Muscle of leg (tissue), 16 donors: ENCODE measurements at places on chromosomes 6 and 20. TPM values are rescaled to one million over a fixed set of nuclear protein-coding genes. Genes with fewer than 3 reads are reported as not detected.

DNA sequence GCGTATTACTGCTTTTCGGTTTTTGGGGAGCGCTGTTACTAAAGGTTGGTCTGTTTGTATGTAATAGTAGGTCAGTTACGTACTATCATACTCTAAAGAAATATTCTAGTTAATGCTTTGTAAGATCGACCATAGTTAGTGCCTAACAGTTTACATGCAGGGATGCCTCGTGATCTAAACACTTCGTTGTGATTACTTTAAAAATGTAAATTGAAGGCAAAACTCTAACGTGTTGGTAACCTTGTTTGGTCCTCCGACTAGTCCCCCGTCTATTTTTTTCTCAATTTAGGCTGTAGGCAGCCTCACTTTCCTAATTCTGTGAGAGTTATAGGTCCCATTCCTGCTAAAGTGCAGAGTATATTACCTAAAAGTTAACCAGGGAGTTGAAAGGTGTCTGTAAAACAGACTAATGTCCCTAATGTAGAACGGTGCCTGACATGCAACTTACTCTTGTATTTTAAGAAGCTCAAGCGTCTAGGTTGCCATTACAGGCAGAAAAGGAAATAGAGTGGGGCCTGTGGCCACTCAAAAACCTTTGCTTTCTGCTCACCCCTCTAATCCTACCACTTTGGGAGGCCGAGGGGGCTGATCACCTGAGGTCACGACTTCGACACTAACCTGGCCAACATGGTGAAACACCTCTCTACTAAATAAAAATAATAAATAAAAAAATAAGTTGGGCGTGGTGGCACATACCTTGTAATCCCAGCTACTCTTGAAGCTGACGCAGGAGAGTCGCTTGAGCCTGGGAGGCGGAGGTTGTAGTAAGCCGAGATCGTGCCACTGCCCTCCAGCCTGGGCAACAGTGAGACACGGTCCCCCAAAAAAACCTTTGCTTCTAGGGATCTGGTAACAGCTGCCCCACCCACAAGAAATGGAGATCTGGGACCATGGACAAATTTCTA lies 37.8 kb downstream of the HFE start:
- H3K4me1 ChIP-seq, result peaks cover 4% of the 10 kb centered on the region
- H3K27me3 ChIP-seq, result no peaks in the 10 kb centered on the region
- H3K27ac ChIP-seq, result peak overlapping the region; percentile 99
- peak; percentile 53 for DNase-seq
- peak overlapping the region; percentile 74 for H3K4me3 ChIP-seq

- peak; percentile 88 for DNase-seq
- H3K4me3 ChIP-seq, result no peak overlapping the region
- H3K27me3 ChIP-seq, result no peaks in the 10 kb centered on the region
- peaks cover 11% of the 10 kb centered on the region for H3K4me1 ChIP-seq
Measured at GRCh38 chr6:163814494-163815364, 400.2 kb downstream of the QKI start.

DNA sequence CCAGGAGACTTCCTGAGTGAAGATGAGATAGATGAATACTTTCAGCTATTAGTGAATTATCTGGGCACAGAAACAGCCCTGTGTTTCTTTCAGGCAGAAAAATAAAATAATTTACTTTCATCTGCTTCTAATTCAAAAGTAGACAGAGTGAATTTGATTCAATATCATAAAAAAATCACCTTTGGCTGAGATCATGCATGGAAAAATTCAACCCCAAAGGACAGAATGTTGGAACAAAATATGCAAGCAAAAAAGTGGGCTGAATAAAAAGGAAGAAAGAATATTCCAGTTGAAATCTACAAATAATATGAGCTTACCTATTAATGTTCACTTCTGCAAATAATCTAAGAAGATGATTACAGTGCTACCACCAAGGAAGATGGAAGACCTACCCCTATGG lies 546.9 kb downstream of the TFAP2B start:
- DNase-seq, result peak; percentile 63
- H3K36me3 ChIP-seq, result no peaks in the 10 kb centered on the region
- H3K27ac ChIP-seq, result no peak overlapping the region
- no peak overlapping the region for H3K4me3 ChIP-seq

DNA sequence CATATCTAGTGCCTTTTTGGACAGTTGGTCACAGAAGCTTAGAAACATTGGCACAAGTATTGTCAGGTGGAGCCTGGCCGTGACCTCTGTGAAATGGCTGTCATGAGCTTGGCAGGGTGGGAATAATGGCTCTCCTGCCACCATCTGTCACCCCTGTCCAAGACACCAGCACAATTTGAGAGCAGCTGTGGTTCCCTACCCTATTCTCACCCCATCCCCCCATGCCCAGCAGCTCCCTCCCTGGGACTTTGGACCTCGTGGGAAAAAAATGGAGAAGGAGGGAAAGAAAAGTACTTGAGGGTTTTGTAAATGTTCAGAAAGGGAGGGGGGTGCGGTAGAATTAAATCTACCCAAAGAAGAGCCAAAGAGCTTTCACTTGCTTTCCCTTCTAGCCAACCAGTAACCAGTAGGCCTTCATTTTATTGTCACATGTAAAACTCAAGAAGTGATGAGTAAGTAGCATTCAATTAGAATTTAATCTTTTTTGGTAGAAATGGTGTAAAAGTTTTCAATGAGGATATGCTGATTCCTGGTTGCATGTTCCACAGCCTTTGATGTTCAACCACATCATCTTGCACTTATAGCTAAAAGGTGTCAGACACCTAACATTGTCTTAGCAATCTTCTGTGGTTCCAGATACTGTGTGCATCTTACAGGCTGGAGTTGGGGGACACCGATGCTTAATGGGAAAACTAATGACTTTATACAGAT lies 263.5 kb upstream of the TAB2 start:
- no peak for DNase-seq
- no peak overlapping the region for H3K27ac ChIP-seq
- H3K4me1 ChIP-seq, result no peaks in the 10 kb centered on the region
- H3K27me3 ChIP-seq, result no peaks in the 10 kb centered on the region

DNA sequence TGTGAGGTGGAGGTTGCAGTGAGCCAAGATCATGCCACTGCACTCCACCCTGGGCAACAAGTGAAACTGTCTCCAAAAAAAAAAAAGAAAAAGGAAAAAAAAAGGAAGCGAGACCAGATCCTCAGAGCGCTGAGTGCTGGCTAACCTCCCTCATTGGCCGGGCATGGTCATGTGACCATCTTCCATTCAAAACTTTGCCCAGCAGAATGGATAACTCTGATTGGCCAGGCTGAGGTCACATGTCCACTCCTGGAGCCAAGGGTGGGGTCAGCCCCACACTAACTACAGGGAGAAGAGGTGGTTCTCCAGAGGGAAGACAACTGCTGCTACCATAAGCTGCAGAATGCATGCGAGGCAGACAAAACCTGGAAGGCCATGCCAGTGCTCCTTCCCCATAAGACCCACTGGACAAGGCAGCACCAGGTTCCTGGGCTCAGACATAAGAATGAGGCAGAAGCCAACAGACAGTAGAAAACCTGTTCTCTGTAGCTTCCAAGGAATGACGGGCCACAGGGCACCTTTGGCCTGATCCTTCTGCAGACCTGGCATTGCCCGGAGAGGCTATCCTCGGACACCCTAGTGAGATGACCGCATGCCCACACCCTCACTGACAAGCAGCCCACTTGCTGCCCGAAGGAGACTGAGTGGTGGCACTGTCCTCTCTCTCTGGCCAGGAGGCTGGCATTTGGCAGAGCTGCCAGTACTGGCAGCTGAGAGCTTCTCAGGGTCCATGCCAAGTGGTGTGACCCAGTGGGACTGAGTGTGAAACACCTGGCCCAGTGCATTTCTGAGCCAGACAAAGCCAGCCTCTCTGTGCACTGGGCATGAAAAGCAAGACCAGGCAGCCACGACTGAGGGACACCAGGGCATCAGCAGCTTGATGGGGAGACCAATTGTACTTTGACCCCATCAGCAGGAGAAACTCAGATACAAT lies 311.9 kb upstream of the SULF2 start:
- H3K4me3 ChIP-seq, result no peak overlapping the region
- no peak overlapping the region for H3K27ac ChIP-seq
- peaks cover 5% of the 10 kb centered on the region for H3K4me1 ChIP-seq
- no peak for DNase-seq

DNA sequence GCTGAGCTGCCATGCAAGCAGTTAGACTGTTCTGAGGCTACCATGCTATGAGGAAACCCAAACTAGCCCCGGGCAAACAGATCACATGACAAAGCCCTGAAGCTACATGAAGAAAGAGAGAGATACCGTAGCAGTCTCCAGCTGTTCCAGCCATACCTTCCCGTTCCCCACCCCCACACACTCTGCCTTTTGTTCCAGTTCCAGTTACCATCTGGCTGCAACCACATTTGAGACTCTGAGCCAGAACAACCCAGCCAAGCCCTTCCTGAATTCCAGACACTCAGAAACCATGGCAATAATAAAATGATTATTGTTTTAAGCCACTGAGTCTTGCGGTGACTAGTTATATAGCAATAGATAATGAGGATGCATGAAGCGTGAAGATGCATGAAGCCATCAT lies 28.3 kb downstream of the RIN2 start:
- peak; percentile 58 for DNase-seq
- no peaks in the 10 kb centered on the region for H3K36me3 ChIP-seq

GRCh38 chr20:375265-375889 lies 5.2 kb upstream of the TRIB3 start:
- H3K27ac ChIP-seq, result no peak overlapping the region
- peaks cover 14% of the 10 kb centered on the region for H3K4me1 ChIP-seq
- H3K36me3 ChIP-seq, result no peaks in the 10 kb centered on the region
- H3K4me3 ChIP-seq, result no peak overlapping the region
- peaks cover 12% of the 10 kb centered on the region for H3K27me3 ChIP-seq

- H3K4me3 ChIP-seq, result no peak overlapping the region
- peak; percentile 8 for DNase-seq
- H3K36me3 ChIP-seq, result no peaks in the 10 kb centered on the region
- H3K27ac ChIP-seq, result no peak overlapping the region
- no peaks in the 10 kb centered on the region for H3K4me1 ChIP-seq
- no peaks in the 10 kb centered on the region for H3K27me3 ChIP-seq
Measured at GRCh38 chr6:99241905-99242534, 107.5 kb downstream of the FAXC start.

DNA sequence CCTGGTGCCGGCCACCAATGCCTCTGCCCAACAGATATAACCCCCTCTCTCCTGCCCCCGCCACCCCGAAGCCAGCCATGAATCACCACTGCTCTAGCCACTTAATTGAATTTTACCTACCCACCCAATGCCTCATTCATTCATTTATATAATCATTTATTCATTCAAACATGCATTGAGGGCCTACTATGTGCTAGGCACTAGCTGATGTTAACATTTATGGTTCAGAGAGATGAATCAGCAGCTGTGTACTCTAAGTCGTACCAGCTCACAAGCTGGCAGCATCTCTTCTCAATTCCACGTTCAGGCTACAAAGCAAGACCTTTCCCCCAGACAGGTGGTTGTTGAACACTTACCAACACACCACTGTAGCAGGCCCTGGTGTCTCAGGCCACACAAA lies 12.9 kb upstream of the MDGA1 start:
- H3K27ac ChIP-seq, result no peak overlapping the region
- peaks cover 8% of the 10 kb centered on the region for H3K4me1 ChIP-seq
- H3K36me3 ChIP-seq, result no peaks in the 10 kb centered on the region

- DNase-seq, result no peak
- no peak overlapping the region for H3K27ac ChIP-seq
- no peaks in the 10 kb centered on the region for H3K27me3 ChIP-seq
- H3K4me3 ChIP-seq, result no peak overlapping the region
Measured at GRCh38 chr6:150887978-150888563, 22.6 kb downstream of the MTHFD1L start.

DNA sequence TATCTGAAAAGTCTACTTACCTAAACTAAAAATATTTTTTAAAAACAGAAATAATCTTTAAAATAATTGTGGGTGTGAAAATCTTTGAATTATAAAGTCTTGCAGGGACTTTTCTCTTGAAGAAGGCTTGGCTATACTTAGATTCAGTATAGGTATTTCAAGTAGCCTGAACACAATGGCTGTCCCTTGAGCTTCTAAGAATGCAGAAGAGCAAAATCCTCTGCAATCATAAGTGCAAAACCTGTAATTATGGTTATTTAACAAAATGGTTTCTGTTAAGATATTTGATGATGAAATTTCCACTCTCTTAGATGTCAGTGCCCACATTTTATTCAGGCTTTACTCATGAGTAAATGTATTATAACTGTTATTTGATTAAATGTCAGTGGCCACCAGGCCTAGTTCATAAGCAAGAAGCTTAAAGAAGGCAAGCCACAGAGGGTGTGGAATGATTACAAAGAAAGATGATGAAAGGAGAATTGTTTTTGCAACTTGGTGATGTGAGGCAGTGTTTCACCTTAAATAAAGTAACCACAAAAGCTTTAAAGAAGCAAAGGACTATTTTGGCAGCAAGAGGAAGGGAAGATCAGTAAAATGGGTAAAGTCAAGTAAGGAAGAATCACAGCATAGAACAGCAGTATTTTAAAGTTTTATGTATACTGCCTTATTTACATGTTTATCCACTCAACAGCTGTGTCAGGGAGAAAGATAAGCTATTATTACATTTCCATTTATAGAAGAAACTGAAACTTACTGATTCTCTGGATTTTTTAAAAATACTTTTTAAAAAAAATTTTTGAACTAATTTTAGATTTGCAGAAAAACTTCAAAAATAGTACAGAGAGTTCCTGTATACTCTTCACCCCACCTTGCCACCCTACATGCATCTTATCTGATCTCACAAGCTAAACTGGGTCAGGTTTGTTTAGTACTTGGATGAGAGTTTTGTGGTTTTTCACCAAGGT lies 351.2 kb upstream of the RUNX2 start:
- no peaks in the 10 kb centered on the region for H3K36me3 ChIP-seq
- no peak for DNase-seq
- H3K27me3 ChIP-seq, result no peaks in the 10 kb centered on the region
- H3K4me1 ChIP-seq, result no peaks in the 10 kb centered on the region
- no peak overlapping the region for H3K4me3 ChIP-seq
- H3K27ac ChIP-seq, result no peak overlapping the region

DNA sequence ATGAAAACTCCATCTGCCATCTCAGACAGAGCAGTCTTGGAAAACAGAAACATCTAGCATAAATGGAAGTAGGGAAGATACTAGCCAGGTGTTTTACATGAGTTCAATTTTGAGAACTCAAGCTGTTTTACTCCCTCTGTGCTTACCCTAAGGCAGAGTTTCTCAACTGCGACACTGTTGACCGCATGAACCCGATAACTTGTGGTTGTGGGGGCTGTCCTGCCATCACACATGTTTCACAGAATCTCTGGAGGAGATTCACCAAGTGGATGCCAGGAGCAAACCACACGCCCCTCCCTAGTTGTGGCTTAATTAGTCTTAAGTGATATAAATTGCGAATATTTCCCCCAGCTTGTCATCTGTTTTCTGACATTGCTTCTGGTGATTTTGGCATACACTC lies 2.3 kb upstream of the SERPINB6 start:
- H3K4me3 ChIP-seq, result no peak overlapping the region
- peaks cover 15% of the 10 kb centered on the region for H3K4me1 ChIP-seq
- H3K36me3 ChIP-seq, result no peaks in the 10 kb centered on the region
- H3K27me3 ChIP-seq, result no peaks in the 10 kb centered on the region
- no peak overlapping the region for H3K27ac ChIP-seq

Gene NTSR1
- polyA plus RNA-seq, result 0.19 TPM

Gene PRDM1
- polyA plus RNA-seq, result 3.8 TPM
